Activated T-helper 1 cell treated with anti-CD3 and anti-CD28 coated beads, Interleukin-12 subunit alpha, Interleukin-12 subunit beta, Interleukin-2, Interleukin-4 antibody, amounts not matched to agents 30 ng/mL and 10 ng/mL and 1 ng/mL, durations not matched to agents 14 hours and 24 hours and 36 hours (primary cell): ENCODE measurements at places on chromosomes 2 and 18. TPM values are rescaled to one million over a fixed set of nuclear protein-coding genes. Genes with fewer than 3 reads are reported as not detected.

Gene EEF1B2
- total RNA-seq, result 698 and 711 TPM in 2 replicates

Gene CRYGD
- total RNA-seq, result not detected in 2 replicates

Gene ARHGAP25
- total RNA-seq, result 71.6 and 74.2 TPM in 2 replicates

Gene SFTPB
- total RNA-seq, result not detected in 2 replicates

Gene HOXD3
- total RNA-seq, result not detected in 2 replicates

Gene SCN7A
- total RNA-seq, result not detected in 2 replicates

Gene CAPG
- total RNA-seq, result 35.5 and 38.2 TPM in 2 replicates
